ENCODE measurements at places on chromosomes 7 and 10.

DNA sequence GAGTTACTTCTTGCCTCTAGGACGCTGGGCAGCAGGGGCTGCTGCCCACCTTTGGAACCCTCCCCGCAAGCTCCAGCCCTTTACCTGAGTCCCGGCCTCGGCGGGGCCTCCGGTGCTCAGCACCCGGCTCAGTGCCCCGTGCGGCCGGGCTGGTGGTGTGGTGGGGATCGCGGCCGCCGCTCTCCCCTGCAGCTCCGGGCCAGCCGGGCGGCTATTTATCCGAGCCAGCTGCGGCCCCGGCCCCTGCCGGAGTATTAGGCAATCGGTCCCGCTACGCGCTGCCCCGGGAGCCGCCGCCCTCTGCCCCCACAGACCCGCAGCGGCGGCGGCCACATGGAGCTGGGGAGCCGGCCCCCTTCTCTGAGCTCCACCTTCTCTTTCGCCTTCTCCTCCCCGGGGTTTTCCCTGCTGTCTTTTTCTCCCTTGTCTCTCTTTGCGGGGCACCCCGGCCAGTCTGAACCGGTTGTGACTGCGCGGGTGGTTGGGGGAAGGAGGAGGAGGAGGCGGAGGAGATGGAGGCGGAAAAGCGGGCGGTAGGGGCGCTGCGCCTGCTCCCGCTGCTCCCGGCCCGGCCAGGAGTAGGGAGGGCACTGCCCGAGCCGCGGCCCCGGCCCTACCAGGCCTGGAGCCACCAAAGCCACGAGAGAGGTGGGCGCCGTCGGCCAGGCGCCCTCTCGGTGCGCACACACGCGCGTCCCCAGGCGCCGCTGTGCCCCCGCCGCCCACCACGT, at the start of gene SLC16A9:
TSS of gene SLC16A9 (minus strand) at position 456 of the 731 bp plus-strand sequence. CDS start 25,559 bp downstream, outside the sequence.
- DNase-seq = peak; percentile 10

GRCh38 chr10:110671788-110672579, 27.8 kb downstream of the RBM20 start:
- DNase-seq = peak; percentile 7

DNA sequence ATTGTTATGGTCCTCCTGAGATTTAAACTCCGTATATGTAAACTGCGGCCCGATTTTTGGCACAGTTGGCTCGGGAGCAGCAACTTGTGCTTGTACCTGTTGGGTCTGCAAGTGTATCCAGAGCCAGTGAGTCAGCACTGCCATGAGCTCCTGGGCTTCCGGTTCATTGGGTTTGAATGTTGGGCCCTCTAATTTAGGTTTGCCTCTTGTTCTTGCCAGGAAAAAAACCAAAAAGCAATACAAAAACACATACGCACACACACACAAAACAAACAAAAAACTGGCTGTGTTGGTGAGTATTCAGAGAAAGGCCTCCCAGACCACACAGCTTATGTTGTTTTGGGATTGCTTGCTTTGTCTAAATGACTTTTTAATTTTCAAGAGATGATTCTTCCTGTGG, 26.3 kb downstream of the SND1 start:
- no peak for DNase-seq

- DNase-seq = no peak
These were observed 59.3 kb upstream of the IL6 start for GRCh38 chr7:22667562-22668239.

- DNase-seq = no peak
These were observed 727 bp downstream of the ATRNL1 start for GRCh38 chr10:115093776-115094408.

DNA sequence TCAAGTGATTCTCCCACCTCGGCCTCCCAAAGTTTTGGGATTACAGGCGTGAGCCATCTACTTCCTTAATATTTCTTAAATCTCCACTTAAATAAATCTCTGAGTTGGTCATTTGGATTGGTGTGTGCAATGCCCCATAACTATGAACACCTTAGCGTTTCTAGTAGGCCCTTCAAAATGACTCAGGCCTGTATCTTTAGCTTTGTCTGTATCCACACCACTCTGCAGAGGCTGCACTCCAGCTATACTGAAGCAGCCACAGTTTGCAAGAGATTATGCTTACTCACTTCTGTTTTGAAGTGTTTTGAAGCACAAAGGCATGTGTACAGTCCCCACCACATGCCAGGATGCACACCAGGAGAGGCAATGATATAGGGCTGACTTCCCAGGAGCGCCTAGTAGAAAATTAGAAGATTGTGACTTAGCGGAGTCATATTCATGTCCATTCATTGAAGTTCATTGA, 2.4 kb upstream of the ST7 start:
- DNase-seq = no peak

- DNase-seq = no peak
These were observed 76.6 kb downstream of the RBM33 start for GRCh38 chr7:155721056-155721455.

GRCh38 chr10:130744631-130745030, 566.9 kb downstream of the TCERG1L start:
- no peak for DNase-seq

GRCh38 chr7:126065766-126066165, 1136.1 kb upstream of the POT1 start:
- no peak for DNase-seq

GRCh38 chr10:47207281-47207615, 92.7 kb upstream of the GDF10 start:
- no peak for DNase-seq

DNA sequence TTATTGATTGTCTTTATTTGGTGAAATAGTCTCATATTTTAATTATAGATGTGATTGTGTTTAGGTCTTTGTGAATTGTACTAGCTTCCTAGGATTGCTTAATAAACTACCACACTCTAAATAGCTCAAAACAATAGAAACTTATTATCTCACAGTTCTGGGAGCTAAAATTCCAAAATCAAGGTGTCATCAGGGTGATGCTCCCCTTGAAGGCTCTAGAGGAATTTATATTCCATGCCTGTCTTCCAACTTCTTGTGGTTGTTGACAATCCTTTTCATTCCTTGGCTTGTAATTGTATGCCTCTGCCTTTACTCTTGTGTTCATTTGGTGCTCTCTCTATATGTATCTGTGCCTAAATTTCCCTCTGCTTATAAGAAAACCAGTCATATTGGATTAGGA, 155.3 kb upstream of the AKR1E2 start:
- no peak for DNase-seq

DNA sequence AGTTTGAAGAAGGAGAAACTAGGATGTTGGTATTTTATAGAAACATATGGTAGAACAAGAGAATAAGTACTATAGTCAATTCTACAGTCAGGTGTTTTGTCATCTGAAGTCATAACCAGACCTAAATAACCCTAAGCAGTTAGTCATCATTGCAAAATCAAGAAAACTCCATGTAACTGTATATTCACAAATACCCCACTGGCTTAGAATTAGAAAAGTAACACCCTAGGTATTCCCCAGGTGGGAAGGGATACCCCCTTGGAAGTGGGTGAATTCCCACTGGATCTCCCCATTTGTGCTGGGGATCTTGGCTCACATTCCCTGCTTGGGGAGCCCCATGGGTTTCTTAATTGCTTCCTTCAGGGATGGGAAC, 45.9 kb upstream of the ITGB8 start:
- DNase-seq = no peak

DNA sequence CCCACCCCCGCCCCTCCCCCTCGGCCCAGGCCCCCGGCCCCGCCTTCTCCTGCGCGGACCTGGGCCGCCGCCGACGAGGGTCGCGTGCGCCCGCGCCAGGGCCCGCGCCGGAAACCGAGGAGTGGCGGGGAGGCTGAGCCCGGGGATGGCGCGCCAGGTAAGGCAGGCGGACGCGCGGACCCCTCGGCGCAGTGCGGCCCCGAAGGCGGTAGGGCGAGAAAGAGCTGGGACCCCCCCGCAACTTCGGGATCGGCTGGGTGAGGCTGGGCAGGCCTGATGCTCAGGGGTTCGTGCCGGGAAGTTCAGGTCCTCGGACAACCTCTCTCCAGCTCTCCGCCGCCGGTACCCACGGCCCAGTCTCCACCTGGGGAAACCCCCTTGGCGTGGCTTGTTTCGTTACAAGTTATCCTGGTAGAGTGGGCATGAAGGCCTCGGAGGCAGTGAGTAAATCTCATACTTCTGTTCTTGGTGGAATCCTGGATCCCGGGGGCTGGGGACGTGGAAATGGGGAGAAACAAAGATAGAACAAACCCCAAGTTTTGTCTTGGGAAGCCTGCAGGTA, 58.4 kb downstream of the ZNF467 start:
- DNase-seq = no peak

GRCh38 chr10:110759523-110759922, 112.2 kb upstream of the PDCD4 start:
- no peak for DNase-seq

GRCh38 chr7:106740806-106741205, 79.8 kb upstream of the CCDC71L start:
- DNase-seq = no peak

- no peak for DNase-seq
These were observed 7.1 kb downstream of the TASOR2 start for GRCh38 chr10:5691786-5692185.

DNA sequence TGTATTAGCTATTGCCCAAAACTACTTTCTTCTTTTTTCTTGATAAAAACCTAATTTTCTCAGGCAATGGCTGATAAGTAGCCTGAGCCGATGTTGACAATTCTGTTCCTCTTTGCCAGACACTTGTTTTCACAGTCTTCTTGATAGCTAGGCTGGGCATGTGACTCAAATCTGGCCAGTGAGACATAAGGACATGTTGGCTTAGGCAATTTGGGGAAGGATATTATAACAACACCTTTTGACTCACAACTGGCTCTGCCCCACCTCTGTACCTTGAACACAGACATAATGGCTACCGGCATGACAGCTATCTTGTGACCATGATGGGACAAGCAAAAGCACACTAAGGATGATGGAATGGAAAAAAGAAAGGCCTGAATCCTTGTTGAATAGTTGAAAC, 72.9 kb upstream of the GPR22 start:
- DNase-seq = no peak

DNA sequence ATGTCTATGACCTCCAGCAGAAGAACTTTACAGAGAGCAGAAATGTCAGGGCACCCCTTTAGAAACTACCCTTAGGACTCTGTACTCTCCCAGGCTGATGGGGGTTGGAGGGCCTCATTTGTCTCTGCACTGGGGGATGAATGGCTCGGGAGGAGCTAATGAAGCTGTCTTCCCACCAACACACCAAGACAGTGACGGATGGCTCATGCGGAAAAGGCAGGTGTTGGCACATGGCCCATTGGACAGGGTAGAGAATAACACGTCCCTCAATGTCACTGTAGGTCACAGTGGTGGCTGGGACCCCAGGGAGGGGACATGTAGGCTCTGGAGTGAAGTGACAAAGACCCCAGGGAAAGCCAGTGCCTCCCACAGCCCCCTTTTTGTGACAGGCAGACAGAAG, 64.0 kb upstream of the PCBD1 start:
- DNase-seq = no peak

DNA sequence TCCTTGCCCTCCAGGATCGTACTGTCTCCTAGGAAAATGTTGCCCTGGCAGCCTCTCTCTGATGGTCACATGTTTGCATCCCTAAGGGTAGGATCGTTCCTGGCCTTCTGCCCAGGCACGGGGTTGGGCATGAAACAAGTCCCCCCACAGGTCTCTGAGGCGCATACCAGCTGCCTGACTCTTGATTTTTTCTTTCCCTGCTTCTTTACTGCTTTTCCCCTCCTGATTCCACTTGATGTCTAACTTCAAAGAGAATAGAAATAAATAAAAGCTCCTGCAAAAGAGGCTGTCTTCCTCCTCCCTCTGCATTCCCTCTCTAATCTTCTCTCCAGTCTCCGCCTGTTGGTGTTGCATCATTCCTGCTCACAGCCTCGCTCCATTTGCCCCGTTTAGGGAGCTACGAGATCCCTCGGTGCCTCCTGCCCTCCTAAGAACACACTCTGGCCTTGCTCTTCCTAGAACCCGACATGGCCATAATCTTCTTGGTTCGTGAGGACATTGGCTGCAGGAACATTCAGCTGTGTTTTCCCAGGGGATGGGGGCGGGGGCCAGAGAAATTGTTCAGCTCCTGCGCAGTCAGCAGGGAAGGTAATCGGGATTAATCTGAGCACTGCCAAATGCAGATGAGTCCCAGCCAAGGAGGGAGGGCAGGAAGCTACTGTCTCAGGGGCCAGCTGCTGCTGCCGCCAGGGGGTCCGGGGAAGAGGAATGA, 26.0 kb downstream of the LEP start:
- DNase-seq = peak; percentile 53

- DNase-seq = no peak
These were observed 20.8 kb upstream of the FAM170B start for GRCh38 chr10:49154641-49155040.

- DNase-seq = no peak
These were observed 65.8 kb downstream of the SORCS3 start for GRCh38 chr10:104706886-104707285.

DNA sequence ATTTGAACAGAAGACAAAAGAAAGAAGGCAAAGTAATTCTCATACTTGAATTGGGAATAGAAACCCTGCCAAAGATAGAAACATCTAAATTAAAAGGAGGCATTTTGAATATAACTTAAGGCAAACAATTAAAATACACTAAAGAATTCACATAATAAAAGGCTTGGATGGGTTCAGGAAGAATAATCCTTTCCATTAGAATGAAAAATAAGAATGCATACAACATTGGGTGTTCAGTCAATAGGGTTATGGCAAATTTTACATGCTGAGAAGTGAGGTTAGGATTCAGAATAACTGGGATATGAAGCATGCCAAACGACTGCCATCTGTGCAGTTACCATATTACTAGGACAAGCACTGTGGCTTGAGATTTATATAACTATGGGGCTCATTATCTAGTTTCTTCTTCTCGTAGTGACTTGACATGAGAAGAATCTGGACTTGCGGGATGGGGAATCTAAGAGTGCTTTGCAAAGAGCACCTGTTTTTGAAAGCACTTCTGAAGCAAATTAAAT, 326.5 kb downstream of the THSD7A start:
- no peak for DNase-seq

DNA sequence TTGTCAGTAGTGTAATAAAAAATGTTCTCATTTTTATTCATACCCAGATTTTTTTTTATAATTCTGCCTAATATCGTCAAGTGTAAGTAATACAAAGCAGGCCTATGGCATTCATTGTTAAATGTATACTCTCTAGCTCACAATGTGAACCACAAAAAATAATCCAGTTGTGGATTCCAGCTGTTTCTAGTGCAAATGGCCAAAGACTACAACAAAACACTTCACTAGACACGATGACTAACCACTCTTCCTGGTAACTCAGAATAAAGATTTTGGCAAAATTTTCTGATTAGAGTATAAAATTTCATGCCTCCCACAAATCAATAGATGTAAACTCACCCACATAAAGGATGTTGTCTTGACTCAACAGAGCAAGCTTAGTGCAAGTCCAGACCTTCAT, 396.6 kb downstream of the DGKB start:
- no peak for DNase-seq
